ENCODE measurements at places on chromosomes 1 and 21. TPM values are rescaled to one million over a fixed set of nuclear protein-coding genes. Genes with fewer than 3 reads are reported as not detected.

AMY2B gene
- 2.6 TPM for total RNA-seq

THEM5 gene
- not detected for total RNA-seq

CFAP74 gene
- total RNA-seq, result not detected

LCK gene
- not detected for total RNA-seq

DHX9 gene
- 116 TPM for total RNA-seq

TEDDM1 gene
- not detected for total RNA-seq

GNB1 gene
- total RNA-seq, result 419 TPM

PDC gene
- not detected for total RNA-seq

AUNIP gene
- 1.2 TPM for total RNA-seq

DNM3 gene
- total RNA-seq, result 23.7 TPM

FBLIM1 gene
- 191 TPM for total RNA-seq

MX2 gene
- not detected for total RNA-seq

TGFB2 gene
- 237 TPM for total RNA-seq

KCNE2 gene
- not detected for total RNA-seq

CELA2A gene
- total RNA-seq, result not detected

PRAMEF15 gene
- total RNA-seq, result not detected

ADORA1 gene
- 0.24 TPM for total RNA-seq

C1orf167 gene
- total RNA-seq, result 0.36 TPM

FCER1G gene
- not detected for total RNA-seq

SYCP1 gene
- total RNA-seq, result not detected

SH2D2A gene
- not detected for total RNA-seq

RNF19B gene
- 17.4 TPM for total RNA-seq

CIART gene
- total RNA-seq, result 3.1 TPM

CFH gene
- total RNA-seq, result 24.0 TPM

MANEAL gene
- total RNA-seq, result 4.2 TPM

CA14 gene
- total RNA-seq, result not detected

OR2T29 gene
- total RNA-seq, result not detected

WNT3A gene
- total RNA-seq, result not detected

ZNF684 gene
- 3.5 TPM for total RNA-seq

IRF6 gene
- not detected for total RNA-seq

PDZK1IP1 gene
- not detected for total RNA-seq

EFNA3 gene
- total RNA-seq, result 4.5 TPM

PRRX1 gene
- total RNA-seq, result 224 TPM

FCRL2 gene
- not detected for total RNA-seq

DEPDC1 gene
- 4.7 TPM for total RNA-seq

PRDM16 gene
- 19.0 TPM for total RNA-seq

FOXO6 gene
- 3.2 TPM for total RNA-seq

WDR64 gene
- total RNA-seq, result not detected

ACKR1 gene
- total RNA-seq, result not detected

FASLG gene
- not detected for total RNA-seq

RRAGC gene
- 71.2 TPM for total RNA-seq

ATP1A4 gene
- total RNA-seq, result not detected

CACNA1S gene
- total RNA-seq, result 0.07 TPM

TPRG1L gene
- 53.6 TPM for total RNA-seq

MORN1 gene
- 8.1 TPM for total RNA-seq

Measured in chondrocyte (in vitro differentiated cells).